ENCODE measurements at places on chromosomes 3 and 15.

GRCh38 chr3:94626573-94626972 lies 563.7 kb downstream of the NSUN3 start:
- no peak for DNase-seq

DNA sequence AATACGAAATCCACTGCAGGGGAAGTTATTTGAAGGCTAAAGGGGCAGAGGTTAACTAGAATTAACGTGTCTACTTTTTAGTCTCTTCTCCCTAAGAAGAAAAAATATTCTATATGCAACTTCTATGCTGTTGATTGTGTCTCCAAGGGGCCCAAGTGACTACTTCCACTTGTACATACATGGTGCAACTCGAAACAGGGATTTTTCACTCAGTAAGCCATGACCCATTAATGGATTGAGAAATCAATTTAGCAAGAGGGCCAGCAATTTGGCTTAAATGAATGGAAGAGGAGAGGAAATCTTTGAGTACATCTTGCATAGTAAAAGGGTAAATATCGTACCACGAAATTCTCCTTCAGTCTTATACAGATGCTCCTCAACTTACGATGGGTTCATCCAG lies 151.1 kb upstream of the HES1 start:
- no peak for DNase-seq

DNA sequence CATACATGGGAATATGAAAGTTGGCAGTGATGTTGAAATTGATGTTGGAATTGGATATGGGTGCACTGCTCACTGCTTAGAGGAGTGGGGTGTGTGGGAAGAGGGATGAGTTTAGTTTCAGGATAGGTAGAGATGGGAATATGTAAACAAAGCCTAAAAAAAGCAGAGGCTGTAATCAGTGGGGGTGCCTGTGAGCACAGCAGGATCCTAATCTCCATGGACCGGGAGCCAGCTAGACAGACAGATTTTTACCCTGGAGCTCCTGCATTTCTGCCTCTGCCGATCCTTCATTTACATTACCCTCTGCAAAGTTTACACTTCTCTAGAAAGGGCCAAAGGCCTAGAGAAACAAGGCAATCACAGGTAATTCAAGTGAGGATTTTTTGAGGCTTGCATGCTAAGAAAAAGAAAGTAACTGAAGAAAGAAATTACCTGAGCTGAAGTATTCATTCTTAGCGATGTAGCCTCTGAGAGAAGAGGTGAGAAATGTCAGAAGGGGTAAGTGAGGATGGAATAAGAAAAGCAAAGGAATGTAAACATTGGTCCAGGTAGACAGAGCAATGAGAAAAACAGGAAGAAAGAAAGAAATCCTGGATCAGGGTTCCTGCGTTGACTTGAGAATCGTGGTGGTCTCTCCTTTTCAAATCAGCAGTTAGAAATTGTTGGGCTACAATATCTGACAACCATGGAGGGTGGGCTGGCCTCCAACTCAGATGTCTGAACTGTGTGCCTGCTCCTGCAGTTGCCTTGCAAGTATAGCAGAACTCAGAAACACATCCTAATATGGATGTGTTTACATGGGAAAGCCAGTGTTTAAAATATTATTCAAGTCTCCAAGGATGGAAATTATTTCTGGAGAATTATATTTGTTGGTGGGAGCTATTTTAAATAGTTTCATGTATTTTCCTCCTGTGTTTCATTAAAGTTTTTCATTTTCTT lies 79.8 kb downstream of the CRTC3 start:
- no peak for DNase-seq

GRCh38 chr3:148211725-148212124 lies 486.0 kb upstream of the AGTR1 start:
- DNase-seq, result no peak
